ENCODE measurements at places on chromosomes 7 and 10.

- no peak for DNase-seq
These were observed 326.6 kb upstream of the KLF6 start for GRCh38 chr10:4111643-4112042.

DNA sequence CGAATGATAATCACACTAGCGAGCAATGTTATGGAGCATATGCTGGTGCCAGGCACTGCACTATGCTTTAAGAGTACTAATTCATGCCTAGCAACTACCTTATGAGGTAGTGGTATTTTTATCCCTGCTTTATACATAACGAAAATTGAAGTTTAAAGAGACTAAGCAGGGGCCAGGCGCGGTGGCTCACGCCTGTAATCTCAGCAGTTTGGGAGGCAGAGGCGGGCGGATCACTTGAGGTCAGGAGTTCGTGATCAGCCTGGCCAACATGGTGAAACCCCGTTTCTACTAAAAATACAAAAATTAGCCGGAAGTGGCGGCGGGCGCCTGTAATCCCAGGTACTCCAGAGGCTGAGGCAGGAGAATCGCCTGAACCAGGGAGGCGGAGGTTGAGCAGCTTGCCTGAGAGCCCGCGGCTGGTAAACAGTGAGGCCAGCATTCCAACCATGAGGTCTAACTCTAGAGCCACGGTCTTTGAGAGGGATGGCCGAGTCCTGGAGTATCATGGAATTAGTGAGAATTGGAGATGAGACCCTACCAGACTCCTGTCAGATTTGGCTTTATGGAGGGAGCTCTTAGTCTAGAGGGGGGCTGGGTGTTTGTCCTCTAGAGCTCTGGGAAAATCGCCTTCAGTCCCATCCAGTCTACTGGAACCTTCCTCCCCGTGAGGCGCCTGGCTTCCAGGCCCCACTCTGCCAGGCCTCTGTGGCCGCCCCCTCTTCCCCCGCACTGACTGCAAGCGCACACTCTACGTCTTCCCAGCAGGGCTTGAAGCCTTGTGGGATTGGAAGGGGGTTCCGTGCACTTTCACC is 11.6 kb downstream of the TLX1 start:
- DNase-seq, result no peak

DNA sequence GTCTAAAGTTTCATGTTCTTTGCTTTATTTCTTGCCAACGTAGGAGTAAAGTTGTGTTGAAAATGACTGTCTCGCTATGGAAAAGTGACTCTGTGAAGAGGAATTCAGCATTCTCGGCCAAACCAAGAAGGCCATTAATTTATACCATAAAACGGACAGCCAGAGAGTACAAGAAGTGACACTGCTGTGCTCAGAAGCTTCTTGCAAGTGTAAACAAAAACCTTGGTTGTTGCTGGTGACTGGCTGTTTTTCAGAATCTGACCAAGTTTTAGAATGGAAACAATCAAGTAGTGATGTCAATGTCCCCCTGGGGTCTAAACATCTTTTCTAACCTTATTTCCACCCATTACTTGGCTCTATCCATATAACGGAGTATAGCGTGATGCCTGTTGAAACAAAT is 201.9 kb downstream of the INHBA start:
- no peak for DNase-seq

- DNase-seq, result peak; percentile 7
These were observed 268.9 kb downstream of the ADK start for GRCh38 chr10:74419958-74420375.

GRCh38 chr7:139949629-139950028 is 113.1 kb downstream of the PARP12 start:
- no peak for DNase-seq

- DNase-seq, result no peak
These were observed 139.4 kb upstream of the SHH start for GRCh38 chr7:155951554-155952158.

DNA sequence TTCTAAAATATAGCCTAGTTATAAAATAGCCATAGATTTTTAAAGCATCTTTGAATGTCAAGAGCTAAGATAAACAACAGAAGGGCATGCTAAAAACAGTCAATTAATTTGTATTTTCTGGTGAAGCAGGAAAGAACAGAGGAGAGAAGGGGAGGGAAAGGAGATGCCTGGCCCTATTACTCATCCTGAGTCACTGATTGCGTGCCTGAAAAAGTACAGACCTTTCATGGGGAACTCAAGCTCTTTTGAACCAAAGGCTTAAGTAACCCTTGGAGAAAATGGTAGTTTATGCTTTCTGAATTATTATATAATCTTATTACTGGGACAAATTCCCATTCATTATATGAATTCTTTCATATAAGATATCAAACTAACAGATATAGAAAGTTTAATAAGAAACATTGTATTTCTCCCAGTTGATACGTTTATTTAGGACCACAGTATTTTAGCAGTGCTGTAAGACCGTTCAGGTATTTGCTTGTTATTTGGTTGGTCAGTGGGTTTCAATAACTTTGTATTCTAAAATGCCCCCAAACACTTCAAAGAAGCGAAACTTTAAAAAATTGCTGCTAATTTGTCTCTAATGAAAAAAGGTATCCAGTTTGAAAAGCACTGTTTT is 151.3 kb downstream of the HGF start:
- DNase-seq, result no peak

- no peak for DNase-seq
These were observed 1.5 kb downstream of the DUSP5 start for GRCh38 chr10:110498982-110499795.

- DNase-seq, result no peak
These were observed 203.1 kb downstream of the TFEC start for GRCh38 chr7:115827305-115828045.

- no peak for DNase-seq
These were observed 46.0 kb downstream of the HELLS start for GRCh38 chr10:94591461-94592205.

DNA sequence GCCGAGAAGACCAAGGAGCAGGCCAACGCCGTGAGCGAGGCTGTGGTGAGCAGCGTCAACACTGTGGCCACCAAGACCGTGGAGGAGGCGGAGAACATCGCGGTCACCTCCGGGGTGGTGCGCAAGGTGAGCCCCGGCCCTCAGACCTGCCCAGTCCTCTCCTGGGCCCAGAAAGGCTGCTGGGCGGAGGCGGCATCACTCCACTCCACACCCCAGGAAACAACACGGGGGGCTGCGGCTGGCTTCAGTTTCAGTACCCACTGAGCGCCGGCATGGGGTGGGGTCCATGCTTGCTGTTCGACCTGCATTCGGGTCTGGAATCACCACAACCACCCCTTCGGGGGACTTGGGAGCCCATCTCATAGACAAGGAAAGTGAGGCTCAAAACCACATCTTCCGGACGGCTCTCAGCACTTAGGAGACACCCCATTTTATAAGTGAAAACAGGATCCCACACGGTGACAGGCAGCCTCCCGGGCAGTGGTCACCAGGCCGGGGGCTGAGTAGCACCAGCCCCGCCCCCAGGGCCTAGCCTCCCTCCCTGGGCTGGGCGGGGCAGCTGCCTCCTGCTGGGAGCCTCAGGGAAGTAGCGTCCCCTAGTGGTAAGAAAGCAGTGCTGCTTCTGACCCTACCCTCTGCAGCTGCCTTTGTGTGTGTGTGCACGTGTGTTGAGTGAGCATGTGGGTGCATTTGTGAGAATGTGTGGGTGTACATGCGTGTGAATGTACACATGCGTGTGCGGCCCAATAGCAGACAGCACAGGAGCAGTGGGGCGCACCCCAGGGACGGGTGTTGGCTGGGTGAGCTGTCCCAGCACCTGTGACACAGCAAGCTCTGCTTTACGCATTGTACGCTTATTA is 1.8 kb downstream of the SNCG start:
- peak; percentile 22 for DNase-seq

GRCh38 chr7:30395676-30396075 is 82.9 kb downstream of the NOD1 start:
- DNase-seq, result no peak

Data from stimulated activated CD4-positive, alpha-beta T cell treated with anti-CD3 and anti-CD28 coated beads, Interleukin-1b, Interleukin-23, amount 100 ng/mL, for 24 hours (primary cell).